ENCODE measurements at places on chromosomes 2 and 18.

- no peak for DNase-seq
Measured at GRCh38 chr2:199535445-199536177, 77.9 kb upstream of the SATB2 start.

- DNase-seq: no peak
Measured at GRCh38 chr2:3214806-3215404, 162.7 kb downstream of the EIPR1 start.

DNA sequence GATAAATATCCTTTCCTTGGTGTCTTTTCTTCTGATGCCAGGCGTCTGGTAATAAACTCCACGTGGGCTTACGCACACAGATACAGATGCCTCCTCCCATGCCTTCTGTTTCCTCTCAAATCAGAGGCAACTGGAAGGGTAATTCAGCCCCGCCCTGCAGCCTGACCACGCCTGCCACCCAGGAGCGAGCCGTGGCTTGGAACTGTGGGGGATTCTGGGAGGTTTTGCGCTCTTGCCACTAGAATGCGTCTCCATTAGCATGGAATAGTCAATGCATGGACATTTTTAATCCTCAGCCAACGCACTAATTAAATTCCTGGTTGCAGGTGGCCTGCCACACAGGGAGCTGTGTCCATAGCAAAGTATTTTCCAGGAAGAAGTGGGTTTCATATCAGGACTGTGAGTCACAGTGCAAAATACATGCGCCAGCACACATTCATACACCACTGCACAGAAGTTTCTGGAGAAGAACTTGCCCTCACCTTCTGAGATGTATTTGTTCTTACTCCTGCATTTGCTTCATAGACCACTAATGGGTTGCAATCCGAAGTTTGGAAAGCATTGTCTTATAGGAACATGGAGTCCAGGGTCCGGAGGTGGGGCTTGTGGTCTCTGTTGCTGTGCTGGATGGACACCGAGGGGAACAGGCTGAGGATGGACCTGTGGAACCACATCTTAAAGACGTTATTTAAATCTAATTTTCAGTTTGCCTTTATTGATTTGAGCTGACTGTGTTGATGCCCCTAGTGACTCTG is 151.4 kb downstream of the LDLRAD4 start:
- DNase-seq: peak; percentile 84

GRCh38 chr2:210997373-210997772 is 441.0 kb downstream of the CPS1 start:
- no peak for DNase-seq

GRCh38 chr2:174681099-174682006 is 82.9 kb downstream of the CHRNA1 start:
- DNase-seq: no peak

- DNase-seq: no peak
Measured at GRCh38 chr2:69634196-69634821, 9.2 kb downstream of the AAK1 start.

GRCh38 chr2:29236074-29236473 is 120.9 kb downstream of the CLIP4 start:
- DNase-seq: no peak

- no peak for DNase-seq
Measured at GRCh38 chr18:75928706-75929105, 501.2 kb upstream of the SMIM21 start.
